NCI-H524 treated with DMSO at 0.1 percent for 48 hours (cell line): ENCODE measurements at places on chromosomes 5 and 9.

- DNase-seq, result no peak
These were observed 1016.4 kb upstream of the TYRP1 start for GRCh38 chr9:11676821-11677220.

DNA sequence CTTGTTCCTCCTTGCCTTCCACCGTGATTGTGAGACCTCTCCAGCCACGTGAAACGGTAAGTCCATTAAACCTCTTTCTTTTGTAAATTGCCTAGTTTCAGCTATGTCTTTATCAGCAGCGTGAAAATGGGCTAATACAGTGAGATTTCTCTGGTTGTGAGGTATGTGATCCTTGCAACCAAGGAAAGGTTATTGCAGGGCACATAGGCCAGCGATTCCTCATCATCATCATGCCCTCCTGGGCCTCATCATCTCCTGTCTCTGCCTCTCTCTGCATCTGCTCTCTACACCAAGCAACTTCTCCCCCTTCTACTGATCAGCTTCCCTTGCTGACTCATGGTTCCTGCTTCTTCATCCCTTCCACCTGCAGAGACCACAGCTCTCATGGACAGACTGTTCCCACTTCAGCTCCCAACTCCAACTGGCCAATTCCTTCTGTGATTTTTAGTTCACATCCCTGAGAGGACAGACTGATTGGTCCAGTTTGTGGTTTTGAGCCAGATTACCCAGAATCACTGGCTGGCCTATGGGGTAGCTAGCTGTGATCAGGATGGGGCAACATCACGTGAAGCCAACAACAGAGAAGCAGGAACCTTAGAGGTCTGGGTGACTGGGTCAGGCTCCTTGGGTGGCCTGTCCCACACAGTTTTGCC is 53.1 kb downstream of the LIX1 start:
- DNase-seq, result no peak

- no peak for DNase-seq
These were observed 56.3 kb upstream of the TBC1D9B start for GRCh38 chr5:179964015-179964414.

- no peak for DNase-seq
These were observed 503.2 kb downstream of the GADD45G start for GRCh38 chr9:90107726-90108655.

- DNase-seq, result peak; percentile 89
These were observed 1356.8 kb upstream of the ACO1 start for GRCh38 chr9:31027678-31028077.

DNA sequence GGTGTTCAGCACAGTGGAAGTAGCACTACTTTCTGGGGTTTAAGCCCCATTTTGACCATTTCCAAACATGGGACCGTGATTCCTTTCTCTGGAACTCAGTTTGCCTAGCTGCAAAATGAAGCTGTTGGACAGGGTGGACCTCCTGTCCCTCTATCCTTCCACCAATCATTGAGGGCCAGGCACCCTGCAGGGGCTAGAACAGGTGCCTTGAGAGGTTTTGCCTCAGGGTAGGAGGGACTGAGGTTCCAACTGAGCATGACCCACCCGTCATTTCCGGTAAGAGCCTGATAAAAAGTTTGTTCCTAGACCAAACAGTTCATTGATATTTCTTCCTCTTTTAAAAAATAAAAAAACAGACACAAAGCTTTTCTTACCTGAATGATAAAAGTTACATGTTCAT is 116.5 kb downstream of the MVB12B start:
- no peak for DNase-seq

DNA sequence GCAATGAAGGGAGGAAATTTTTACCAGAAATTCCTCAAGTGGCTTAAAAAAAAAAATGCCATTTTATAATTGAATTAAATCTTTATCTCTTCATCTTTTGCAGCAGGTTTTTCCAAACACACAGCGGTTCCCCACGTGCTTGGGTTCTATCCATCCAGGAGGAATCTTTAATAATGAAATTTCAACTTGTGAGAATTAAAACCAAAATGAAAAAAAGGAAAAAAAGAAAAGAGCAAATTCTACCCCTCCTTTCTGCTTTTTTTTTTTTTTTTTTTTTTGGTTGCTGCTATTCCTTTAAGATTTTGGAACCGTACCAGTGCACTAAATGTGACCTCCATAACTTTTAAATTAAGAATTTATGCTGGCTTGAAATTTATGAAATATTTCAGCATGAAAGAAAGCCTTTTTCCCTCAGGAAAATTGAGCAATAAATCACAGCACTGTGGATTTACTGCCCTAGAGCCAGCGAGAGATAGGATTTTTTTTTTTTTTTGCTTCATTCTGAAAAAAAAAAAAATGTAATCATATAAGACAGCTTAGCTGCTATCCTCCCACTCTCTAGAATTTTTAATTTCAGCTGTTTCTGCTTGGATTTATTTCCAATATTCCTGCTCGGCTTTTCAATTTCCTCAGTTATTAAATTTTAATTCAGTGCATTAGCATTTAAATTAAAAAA is 88.5 kb downstream of the ZNF618 start:
- no peak for DNase-seq
